ENCODE measurements at places on chromosomes 1 and 21. TPM values are rescaled to one million over a fixed set of nuclear protein-coding genes. Genes with fewer than 3 reads are reported as not detected.
A peak's percentile ranks its signal among the peaks of the same experiment; 100 is the strongest.

DNA sequence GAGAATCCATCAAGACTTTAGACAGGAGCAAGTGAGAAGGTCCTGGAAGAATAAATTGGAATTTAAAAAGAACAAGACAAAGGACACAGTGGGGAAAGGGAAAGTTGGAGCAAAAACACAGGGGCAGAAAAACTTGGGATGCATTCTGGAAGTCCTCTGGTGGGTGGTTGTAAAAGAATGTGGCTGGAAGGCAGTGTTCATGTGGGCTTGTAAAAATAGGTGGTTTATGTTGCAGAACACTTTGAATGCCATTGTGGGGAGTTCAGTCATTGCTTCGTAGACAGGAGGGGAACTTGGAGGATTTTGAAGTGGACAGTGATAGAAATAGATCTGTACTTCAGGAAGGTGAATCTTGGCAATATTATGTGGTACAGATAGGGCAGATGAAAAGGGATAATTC, 15.2 kb downstream of the KIF1B start:
- H3K4me3 ChIP-seq = no peak overlapping the region
- no peak overlapping the region for H3K27ac ChIP-seq
- H3K36me3 ChIP-seq = no peaks in the 10 kb centered on the region
- DNase-seq = no peak
- peaks cover 20% of the 10 kb centered on the region for H3K4me1 ChIP-seq

GRCh38 chr1:9025449-9025848, 774 bp downstream of the SLC2A7 start:
- DNase-seq = no peak
- H3K27ac ChIP-seq = no peak overlapping the region
- no peaks in the 10 kb centered on the region for H3K36me3 ChIP-seq
- H3K4me1 ChIP-seq = no peaks in the 10 kb centered on the region

RALGPS2 gene
- 9.9 TPM for total RNA-seq

DNA sequence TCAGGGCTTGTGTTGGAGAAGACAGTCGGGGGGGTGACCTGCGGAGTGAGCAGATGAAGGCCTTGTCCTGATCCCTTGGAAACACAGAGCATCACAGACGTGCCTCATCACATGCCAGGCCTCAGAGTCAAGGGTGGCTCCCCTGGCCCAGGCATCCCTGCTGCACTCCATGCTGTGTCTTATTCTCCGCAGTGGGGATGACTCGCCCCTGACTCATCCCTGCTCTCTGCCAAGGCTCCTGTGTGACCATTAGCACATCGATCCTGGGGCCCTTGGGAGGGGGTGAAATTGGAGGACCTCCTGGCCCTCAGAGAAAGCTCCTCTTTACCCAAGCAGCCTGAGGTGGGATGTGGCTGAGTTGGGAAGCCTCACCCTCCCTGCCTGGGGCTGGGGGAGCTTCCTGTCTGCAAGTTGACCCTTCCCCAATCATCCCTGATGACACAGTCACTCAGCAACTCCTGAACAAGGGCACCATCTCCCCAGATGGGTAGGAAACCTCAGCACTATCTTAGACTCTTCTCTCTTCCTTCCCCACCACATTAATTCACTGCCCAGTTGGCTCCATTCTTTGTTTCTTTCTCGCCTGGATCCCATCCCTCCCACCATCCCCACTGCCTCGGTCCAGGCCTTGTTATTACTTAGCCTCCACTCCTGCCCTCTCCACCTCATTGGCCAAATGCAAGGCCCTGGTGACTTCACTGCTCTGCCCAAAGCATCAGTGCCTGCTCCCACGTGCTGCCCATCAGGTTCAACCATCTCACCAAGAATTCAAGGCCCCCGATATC, 74.6 kb downstream of the CAMK2N1 start:
- no peaks in the 10 kb centered on the region for H3K27me3 ChIP-seq
- no peaks in the 10 kb centered on the region for H3K4me1 ChIP-seq
- no peak for DNase-seq

DNA sequence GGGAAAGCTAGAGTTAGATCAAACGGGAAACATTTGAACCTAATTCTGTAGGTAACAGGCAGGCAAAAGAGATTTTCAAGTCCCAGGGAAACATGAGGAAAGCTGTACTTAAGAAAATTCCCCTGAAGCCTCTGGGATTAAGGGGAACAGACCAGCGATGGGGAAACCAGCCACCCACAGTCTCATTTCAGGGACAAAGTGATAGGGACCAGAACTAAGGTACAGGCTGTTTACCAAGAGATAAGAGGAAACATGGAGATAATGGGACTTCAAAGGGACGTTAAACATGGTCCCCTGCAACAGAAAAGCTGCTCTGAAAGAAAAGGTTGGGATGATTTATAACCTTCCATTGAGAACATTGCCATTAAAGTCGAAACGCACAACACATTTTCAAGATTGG, 84.4 kb downstream of the NTPCR start:
- H3K4me1 ChIP-seq = no peaks in the 10 kb centered on the region
- no peak for DNase-seq
- no peak overlapping the region for H3K4me3 ChIP-seq
- no peaks in the 10 kb centered on the region for H3K27me3 ChIP-seq
- H3K27ac ChIP-seq = no peak overlapping the region

DNA sequence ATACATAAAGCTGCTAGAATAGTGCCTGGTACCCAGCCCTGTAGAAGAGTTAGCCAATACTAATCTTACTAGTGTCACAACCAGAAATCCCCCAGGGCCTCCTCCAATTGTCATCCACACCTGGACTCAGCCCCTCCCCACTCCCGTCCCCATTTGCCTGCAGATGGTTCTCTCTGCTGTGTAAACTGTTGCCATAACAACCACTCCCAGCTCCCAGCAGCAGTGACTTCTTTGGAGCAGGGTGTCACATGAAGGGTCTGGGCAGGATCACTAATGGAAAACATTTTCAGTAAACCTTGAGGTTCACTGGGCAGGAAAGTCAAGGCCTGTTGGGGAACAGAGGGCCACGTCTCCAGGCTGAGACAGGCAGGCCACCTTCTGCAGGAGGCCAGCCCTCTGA, 126.0 kb upstream of the IPO9 start:
- H3K36me3 ChIP-seq = no peaks in the 10 kb centered on the region
- H3K4me3 ChIP-seq = no peak overlapping the region
- H3K4me1 ChIP-seq = peaks cover 6% of the 10 kb centered on the region
- no peak for DNase-seq
- no peaks in the 10 kb centered on the region for H3K27me3 ChIP-seq
- no peak overlapping the region for H3K27ac ChIP-seq

- no peak overlapping the region for H3K27ac ChIP-seq
- H3K4me1 ChIP-seq = peaks cover 26% of the 10 kb centered on the region
- H3K27me3 ChIP-seq = no peaks in the 10 kb centered on the region
- no peaks in the 10 kb centered on the region for H3K36me3 ChIP-seq
- no peak for DNase-seq
Observed at GRCh38 chr1:175217721-175218531, 25.4 kb upstream of the KIAA0040 start.

GRCh38 chr1:45335855-45336324, 4.1 kb upstream of the TOE1 start:
- H3K4me1 ChIP-seq = peaks cover 13% of the 10 kb centered on the region
- H3K36me3 ChIP-seq = peaks cover 28% of the 10 kb centered on the region
- H3K27ac ChIP-seq = peak overlapping the region; percentile 25
- DNase-seq = no peak

DNA sequence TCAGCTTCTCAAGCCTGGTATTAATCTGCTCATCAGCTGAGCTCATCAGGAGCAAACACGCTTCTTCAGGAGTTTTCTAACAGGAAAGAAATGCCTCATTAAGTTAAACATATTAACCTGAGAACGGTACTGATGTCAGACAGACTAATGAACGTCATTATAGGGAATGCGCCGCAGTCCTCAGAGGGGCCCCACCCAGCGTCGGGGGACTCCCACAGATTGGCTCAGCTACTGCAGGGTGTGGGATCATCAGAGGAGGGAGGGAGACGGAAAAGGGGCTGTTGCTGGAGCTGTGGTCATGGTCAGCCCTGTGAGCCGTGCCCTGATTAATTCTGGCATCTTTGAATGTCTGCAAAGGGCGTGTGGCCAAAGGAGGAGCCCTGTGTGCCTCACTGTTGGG, 348.5 kb downstream of the PTPRU start:
- no peak overlapping the region for H3K4me3 ChIP-seq
- H3K4me1 ChIP-seq = no peaks in the 10 kb centered on the region
- no peaks in the 10 kb centered on the region for H3K27me3 ChIP-seq
- DNase-seq = no peak
- no peak overlapping the region for H3K27ac ChIP-seq
- H3K36me3 ChIP-seq = no peaks in the 10 kb centered on the region

PLXNA2 gene
- 150 TPM for total RNA-seq

DNA sequence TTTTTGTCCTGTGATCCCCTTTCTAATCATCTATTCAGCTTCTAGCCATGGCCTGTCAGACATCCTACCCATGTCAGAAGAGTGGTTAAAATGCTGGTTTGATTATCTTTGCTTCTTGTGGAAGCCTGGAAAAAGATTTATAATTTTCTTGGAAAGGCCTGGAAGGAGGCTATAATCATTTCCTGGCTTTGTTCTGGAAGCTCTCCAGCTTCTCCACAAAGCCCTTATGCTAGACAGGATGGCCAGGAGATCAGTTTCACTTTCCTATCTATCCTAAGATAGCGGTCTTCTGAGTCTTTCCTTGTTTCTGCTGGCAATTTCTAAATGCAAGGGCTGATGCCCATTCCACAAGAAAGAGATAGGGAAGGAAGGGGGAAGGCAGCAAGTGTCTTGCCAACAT, 90.9 kb upstream of the SLC44A3 start:
- H3K27ac ChIP-seq = peak overlapping the region; percentile 45
- H3K4me1 ChIP-seq = peaks cover 4% of the 10 kb centered on the region
- H3K36me3 ChIP-seq = no peaks in the 10 kb centered on the region
- no peaks in the 10 kb centered on the region for H3K27me3 ChIP-seq
- DNase-seq = no peak

TSPAN1 gene
- total RNA-seq = 18.3 TPM

DNA sequence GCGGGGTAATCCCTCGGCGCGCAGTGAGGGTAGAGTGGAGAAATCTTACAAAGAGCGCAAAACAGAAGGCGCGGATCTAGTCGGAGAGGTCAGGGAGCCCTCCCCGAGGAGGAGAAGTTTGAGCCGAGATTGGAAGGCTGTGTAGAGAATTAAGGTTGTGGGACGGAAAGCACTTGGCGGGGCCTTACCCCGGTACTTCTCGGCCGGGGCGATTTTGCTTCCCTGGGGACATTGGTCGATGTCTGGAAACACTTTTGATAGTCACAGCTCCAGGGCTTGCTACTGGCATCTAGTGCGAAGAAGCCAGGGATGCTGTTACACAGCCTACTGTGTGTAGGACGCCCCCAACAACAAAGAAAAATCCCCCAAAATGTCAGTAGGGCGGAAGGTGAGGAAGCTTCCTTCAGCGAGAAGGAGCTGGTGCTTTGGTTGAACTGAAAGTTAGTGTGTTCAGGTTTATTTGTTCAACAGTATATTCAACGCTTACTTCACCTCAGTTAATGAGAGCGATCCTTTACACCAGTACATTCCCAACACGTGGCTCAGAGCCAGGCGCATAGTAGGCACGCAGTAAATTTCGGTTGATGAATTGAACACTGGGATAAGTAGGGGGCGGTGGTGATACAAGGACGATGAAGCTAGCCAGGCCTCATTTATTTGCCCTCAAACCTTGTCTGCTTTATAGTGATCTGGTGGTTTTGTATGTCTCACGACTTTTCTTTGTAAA, 807 bp downstream of the CEP85 start:
- H3K27me3 ChIP-seq = no peaks in the 10 kb centered on the region
- no peaks in the 10 kb centered on the region for H3K36me3 ChIP-seq
- no peak for DNase-seq
- H3K27ac ChIP-seq = peak overlapping the region; percentile 91

- H3K4me1 ChIP-seq = peaks cover 9% of the 10 kb centered on the region
- no peak overlapping the region for H3K4me3 ChIP-seq
- H3K36me3 ChIP-seq = no peaks in the 10 kb centered on the region
- H3K27ac ChIP-seq = peak overlapping the region; percentile 66
Observed at GRCh38 chr21:46056450-46056903, 41.4 kb upstream of the COL6A2 start.

DNA sequence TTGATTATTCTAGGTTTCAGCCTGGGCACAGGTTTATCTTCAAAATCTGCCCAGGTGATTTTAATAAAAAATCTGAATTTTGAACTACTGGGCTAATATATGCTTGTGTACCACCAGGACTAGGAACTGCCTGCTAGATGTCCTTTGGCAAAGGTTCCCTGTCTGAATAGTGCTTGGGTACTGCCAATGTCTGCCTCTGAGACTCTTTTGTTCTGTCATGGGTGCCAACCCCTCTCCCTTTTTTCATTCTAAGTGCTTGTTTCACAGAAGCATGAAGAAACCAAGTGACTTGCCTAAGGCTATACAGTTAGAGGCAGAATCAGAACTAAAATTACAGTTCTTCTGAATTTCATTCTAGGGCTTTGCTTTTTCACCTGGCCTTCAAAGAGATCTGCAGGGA, 106.3 kb upstream of the CACHD1 start:
- H3K36me3 ChIP-seq = no peaks in the 10 kb centered on the region
- H3K4me3 ChIP-seq = no peak overlapping the region
- H3K27me3 ChIP-seq = no peaks in the 10 kb centered on the region
- no peak overlapping the region for H3K27ac ChIP-seq
- H3K4me1 ChIP-seq = no peaks in the 10 kb centered on the region

OR2G6 gene
- not detected for total RNA-seq

FPGT gene
- total RNA-seq = 13.1 TPM

DNA sequence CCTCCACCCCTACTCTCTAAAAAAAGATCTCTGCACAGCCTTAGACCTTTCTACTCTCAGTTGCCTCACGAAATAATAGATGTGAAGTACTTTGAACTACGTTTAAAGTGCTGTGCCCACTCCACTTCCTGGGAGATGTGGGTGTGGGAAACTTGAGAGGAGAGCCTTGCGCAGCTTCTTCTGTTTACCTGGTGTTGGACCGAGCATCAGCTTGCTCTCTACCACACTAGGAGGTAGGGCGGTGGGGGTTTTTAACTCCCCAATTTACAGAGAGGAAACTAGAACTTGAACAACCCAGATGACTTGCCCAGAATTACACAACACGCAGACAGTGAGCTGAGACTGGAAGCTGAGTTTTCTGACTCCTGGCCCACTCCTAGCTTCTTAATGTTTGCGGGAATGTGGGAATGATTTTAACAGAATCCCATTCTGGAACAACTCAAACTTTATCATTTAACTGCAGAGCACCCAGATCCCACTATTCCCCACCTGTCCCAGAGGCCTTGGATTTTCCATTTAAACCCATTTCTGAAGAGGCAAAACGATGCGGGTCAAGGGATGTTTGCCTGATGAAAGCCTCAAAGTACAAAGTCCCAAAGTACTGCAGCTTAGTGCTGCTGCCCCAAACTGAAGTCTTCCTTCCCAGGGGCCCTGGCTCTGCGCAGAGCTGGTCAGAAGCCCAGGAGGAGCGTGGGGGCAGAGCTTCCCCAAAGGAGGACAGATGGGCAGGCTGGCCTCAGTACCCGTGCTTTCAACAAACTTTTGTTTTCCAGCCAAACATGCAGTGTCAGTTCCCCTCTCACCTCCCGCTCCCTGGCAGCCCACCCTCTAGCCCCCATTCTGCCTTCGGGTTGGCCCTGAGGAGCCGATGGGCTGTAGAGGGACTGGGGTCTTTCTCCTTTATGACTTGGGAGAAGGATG, 19.0 kb downstream of the BTG2 start:
- no peaks in the 10 kb centered on the region for H3K27me3 ChIP-seq
- peak overlapping the region; percentile 96 for H3K27ac ChIP-seq
- DNase-seq = peak; percentile 87
- H3K4me1 ChIP-seq = peaks cover 79% of the 10 kb centered on the region

GRCh38 chr1:108071601-108072000, 106.6 kb upstream of the VAV3 start:
- no peaks in the 10 kb centered on the region for H3K27me3 ChIP-seq
- no peaks in the 10 kb centered on the region for H3K36me3 ChIP-seq
- H3K4me1 ChIP-seq = peaks cover 5% of the 10 kb centered on the region
- no peak overlapping the region for H3K4me3 ChIP-seq
- no peak overlapping the region for H3K27ac ChIP-seq
- DNase-seq = no peak
